Stimulated activated CD8-positive, alpha-beta memory T cell treated with anti-CD3 and anti-CD28 coated beads, Interleukin-7, amount 100 ng/mL, for 1 hour (primary cell): ENCODE measurements at places on chromosomes 13 and 19.

DNA sequence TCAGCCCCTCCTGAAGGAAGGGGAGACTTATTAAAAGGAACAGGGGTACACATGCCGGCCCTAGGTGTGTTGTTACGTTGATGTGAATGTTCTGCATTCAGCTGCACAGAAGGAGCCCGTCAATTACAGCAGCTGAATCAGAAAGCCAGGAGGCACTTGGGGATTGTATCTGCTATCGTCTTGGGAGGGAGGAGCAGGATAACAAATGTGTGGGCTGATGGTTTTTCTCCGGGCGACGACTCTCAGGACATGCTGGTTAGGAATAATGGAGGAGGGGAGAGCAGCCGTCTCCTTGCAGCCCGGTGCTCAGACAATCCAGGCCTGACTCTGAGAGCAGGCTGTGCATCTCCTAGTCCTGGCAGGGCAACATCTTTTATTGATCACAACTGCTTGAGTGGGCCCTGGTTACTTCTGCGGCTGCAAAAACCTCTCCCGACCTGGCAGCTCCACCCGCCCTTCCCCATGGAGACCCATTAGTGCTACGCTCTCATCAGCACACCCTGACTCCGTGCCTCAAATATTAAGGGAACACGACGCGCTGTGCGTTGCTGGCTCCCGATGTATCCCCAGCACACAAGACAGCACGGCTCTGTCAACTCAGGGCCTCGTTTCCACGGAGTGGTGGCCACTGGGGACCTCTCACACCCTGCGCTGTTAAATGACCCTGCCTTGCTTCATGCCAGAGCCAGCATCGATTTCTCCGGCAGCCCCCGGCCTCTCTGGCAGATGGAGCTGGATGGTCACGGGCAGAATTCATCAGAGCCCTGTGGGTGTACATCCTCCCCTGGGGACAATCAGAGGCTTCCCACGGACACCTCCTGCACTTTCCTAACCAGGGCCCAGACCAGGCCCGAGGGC, 25.3 kb downstream of the PEPD start:
- DNase-seq: no peak

- DNase-seq: no peak
These were observed 12.4 kb downstream of the GRIN2D start for GRCh38 chr19:48405850-48406249.

DNA sequence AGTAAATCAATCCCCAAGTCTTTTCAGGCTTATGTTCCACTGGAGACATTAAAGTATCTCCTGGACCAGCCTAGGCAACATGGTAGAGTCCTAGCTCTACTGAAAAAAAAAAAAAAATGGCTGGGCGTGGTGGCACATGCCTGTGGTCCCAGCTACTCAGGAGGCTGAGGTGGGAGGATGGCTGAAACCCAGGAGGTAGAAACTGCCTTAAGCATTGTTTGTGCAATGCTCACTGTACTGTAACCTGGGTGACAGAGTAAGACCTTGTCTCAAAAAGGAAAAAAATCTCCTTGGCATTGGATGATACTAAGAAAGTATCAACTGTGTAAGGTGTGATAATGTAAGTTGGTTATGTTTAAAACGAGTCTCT, 8.8 kb downstream of the KLK8 start:
- no peak for DNase-seq

DNA sequence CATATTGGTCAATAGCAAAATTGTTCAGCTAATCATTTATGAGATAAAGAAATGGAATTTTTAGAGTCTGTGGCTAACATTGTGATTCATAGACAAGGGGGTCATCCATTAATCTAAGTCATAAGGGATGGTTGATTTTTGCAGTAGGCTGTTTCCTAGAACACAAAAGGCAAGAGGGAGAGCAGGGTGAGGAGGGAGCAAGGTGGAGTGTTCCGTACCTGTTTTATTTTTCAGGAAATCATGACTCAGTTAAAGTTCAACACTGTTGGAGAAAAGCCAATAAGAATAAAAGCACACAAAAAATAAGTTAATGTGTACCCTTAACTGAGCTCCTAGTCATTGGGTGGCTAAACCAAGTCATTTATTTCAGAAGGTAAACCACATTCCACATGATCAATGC, 512.4 kb upstream of the ATXN8OS start:
- no peak for DNase-seq

GRCh38 chr19:2376784-2377519, 16.9 kb downstream of the TMPRSS9 start:
- no peak for DNase-seq
